Stimulated activated naive CD8-positive, alpha-beta T cell treated with anti-CD3 and anti-CD28 coated beads, Interleukin-15, amount 100 ng/mL, for 72 hours (primary cell): ENCODE measurements at places on chromosomes 3 and 15.

DNA sequence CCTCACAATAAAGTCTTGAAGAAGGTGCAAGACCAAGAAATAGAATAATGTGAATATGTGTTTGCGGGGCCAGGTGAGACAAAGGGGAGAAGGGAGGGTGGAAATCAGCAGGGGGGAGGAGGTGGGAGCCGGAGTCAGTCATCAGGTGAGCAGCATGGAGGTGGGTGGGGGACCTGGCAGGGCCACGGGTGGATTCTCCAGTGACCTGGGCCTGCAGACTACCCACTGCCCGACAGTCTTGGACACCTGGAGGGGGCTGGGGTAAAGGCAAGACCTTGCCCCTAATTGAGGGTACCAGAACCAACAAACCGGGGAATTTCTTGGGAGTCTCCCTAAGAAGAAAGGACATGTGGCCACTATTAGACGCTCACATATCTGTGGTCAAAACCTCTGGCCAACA, 95.8 kb downstream of the CHSY1 start:
- DNase-seq, result no peak

DNA sequence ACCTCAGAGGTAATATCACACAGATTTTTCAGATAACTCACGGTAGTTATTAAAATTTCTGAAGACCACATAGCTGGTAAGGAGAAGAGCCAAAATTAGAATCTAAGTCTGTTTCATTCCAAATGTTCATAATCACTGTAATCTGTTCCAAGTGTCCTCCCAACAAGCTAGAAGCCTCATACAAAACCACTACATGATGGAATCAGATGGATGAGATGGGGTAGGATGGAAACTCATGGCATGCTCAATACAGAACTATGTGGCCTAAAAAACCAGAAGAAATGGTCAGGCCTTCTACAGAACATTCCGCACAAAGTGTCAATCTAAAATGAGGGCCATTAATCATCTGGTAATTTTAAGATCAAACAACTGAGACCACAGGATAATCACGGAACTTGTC, 91.8 kb downstream of the THBS1 start:
- DNase-seq, result no peak

- no peak for DNase-seq
Observed at GRCh38 chr3:29412110-29412509, 131.2 kb downstream of the RBMS3 start.

DNA sequence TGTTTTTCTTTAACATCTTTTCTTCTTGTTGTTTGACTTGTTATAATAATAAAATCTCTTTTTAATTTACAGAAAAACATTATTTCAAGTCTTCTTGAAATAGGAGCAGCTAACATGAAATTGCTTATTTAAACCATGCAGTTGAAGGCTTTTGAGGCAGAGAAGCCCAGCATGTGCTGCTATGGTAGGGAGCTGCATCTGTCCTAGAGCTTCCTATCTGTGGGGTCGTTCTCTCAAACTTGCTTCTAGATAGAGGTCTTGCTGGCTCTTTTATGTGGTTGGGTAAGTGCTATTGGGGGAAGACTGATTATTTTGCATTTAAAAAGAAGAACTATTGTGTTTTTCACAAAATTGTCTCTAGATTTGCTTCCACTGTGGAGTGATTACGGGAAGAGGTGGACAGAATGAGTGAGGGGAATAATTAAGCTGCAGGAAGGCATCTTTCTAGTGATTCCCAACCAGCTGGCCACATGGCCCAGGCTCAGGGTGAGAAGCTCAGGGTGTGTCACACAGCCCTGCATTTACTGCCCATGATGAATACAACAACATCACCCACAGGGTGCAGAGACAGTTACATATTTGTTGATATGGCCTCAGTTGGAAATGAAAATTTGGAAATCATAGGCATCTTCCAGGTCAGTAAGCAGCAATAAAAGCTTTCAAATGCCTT, 98.7 kb downstream of the CHST2 start:
- DNase-seq, result no peak

DNA sequence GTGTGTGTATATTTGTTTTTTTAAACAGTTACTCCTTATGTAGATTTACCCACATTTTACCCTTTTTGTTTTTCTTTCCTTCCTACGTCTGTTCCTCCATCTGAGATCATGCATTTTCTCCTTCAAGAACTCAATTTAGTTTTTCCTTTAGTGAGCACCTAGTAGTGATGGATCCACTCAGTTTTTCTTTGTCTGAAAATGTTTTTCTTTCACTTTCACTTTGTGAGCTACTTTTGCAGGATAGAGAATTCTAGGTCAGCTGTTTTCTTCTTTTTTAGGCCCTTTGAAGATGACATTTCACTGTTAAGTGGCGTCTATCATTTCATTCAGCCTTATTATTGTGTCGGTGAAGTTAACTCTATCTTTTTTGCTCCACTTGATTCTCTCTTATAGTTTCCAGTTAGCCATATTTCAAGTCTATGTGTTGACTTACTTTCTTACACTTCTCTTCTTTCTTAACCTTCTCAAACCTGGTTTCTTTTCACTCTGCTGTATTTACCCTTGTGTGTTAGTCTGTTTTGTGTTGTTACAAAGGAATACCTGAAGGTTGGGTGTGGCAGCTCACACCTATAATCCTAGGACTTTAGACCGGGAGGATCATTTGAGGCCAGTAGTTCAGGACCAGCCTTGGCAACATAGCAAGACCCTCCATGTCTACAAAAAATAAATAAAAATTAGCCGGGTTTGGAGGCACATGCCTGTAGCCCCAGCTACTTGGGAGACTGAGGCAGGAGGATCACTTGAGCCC, 55.8 kb downstream of the PRKCI start:
- no peak for DNase-seq

DNA sequence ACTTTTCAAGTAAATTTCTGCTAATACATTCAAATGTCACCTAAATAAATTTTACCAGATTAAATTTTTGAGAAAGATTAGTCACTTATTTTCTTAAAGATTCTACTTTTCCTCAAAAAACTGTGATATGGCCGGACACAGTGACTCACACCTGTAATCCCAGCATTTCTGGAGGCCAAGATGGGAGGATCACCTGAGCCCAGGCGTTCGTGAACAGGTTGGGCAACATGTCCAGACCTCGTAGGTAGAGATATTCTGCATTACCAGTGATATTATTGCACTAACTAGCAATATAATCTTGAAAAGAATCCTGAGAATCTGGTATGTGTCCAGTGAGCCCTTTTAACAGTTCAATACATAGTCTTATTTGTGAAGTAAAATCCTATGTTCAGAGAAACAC, 61.7 kb downstream of the CBLB start:
- no peak for DNase-seq

GRCh38 chr3:172100482-172100881, 61.1 kb downstream of the FNDC3B start:
- DNase-seq, result no peak

- peak; percentile 81 for DNase-seq
Observed at GRCh38 chr3:105367406-105368213, 901 bp downstream of the ALCAM start.

DNA sequence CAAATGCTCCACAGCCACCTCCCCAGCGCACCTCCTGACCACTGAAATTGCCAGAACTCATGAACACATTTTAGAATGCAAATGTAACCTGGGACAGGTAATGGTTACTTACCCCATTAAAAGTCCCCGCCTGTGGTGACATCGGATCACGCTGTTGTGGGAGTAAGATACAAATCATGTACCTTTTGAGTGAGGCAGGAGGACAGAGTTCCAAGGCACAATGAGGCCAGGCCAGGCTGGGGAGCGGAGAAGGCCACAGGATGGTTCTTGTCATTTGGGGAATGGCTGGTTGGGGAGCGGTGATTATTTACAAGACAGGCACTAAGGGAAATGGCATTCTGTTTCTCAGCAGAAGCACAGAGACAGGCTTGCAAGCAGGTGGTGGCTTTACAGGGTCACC, 490.0 kb downstream of the EDEM1 start:
- no peak for DNase-seq

GRCh38 chr15:90184786-90185704, 16.1 kb upstream of the SEMA4B start:
- peak; percentile 39 for DNase-seq

- no peak for DNase-seq
Observed at GRCh38 chr15:63261311-63261710, 16.1 kb upstream of the APH1B start.

DNA sequence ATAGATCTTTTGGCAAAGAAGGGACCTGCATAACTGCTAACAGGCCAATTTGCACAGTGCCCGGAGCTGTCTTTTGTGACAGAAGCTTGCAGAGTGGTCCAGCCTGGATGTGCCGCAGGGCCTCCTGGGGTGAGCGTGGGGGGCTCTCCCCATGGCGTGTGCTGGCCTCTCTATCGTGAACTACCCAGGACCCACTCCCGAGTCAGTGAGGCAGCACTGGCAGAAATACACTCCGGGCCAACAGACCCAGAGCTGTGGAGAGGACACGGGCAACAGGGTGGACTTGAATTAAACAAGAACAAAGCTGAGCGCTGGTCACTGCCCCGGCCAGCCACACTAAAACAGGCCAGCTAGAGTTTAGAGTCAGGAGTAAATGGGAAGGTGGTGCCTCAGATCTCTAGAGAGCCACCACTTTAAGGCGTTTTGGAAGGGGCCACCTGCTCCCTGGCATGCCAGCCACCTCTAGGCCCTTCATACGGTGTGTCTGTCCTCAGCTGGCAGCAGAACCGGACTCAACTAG, 152.1 kb downstream of the KLF13 start:
- no peak for DNase-seq

DNA sequence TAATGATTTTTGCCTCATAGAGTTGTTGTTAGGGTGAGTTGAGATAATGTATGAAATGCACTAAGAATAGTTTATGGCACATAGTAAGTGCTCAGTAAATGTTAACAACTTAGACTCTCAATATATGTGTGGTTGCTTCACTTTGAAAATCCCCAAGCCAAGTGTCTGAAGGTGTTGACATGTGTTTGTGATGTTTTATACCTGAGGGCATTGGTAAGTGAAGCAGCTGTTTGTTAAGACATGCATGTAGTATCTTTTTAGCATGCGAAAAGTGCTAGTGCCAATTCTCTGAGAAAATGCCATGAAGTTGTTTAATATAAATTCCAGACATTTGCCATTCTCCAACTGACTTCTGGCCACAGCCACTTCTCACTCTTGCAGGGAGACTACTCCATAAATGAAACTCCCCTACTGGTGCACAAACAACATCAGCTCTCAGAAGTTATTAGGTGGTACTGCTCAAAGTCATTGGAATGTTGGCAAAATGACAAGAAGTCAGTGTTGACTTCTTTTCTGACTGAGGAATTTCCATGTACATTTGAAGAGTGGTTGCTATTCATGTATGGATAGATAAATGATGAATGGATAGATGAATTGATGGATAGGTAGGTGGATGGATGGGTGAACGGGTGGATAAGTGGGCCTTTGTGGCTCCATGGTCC, 103.6 kb upstream of the NUDT16 start:
- DNase-seq, result no peak

DNA sequence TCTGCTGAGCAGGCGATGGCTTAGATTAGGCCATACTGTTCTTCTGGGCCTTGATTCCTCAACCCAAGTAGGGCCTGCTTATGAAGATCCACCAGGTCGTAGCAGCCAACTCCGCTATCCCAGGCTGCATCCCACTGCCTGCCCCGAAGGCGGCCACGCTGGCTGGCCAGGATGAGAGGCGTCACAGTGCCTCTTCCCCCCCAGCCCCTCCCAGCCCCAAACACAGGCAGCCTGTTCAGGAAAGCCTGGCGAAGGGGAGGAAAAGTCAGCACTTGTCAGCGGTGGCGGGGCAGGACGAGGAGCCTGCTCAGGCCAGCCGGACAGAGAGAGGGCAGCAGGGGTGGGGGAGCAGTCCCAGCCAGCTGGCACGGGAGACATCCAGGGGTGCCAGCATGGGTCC, 11.2 kb downstream of the PTH1R start:
- DNase-seq, result no peak

- no peak for DNase-seq
Observed at GRCh38 chr3:3170998-3171397, 8.5 kb downstream of the CRBN start.

GRCh38 chr3:9800529-9800928, 7.6 kb downstream of the ARPC4 start:
- DNase-seq, result no peak

- DNase-seq, result no peak
Observed at GRCh38 chr3:9151240-9151639, 98.2 kb downstream of the SRGAP3 start.

DNA sequence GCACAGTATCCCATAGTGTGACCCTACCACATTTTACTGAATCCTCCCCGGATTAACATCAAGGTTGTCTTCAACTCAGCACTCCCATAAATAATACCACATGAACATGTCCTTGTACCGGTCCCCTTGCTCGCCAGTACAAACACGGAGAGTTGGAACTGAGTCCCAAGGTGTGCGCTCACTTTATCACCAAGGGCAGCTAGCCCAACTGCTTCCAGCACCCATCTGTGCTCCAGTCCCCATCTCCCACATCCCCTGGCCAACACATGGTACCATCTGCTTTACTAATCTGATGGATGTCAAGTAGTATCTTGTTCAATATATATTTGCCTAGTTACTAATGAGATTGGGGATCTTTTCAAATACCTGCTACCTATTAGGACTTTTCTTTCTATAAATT, 64.7 kb downstream of the ISG20 start:
- no peak for DNase-seq

DNA sequence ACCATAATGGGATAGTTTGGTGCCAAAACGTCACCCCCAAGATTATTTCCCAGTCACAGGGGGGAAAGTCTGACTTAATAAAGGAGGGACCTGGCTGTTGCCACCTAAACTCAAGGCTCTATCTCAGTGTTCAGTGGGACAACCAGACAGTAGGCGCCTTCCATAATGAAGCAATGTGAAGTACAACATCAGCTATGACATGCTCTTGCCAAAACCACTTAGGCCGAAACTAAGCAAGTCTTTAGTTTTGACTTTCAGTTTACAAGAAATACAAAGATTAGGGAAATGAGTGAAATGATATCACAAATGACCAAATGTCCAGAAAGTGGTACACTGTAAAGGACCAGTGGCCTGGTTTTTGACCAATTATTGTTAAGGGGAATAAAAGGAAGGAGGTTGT, 32.9 kb downstream of the SOX14 start:
- DNase-seq, result no peak

GRCh38 chr3:42612928-42613327, 12.4 kb downstream of the NKTR start:
- DNase-seq, result no peak

GRCh38 chr15:26433818-26434217, 339.0 kb downstream of the GABRB3 start:
- DNase-seq, result no peak

- DNase-seq, result no peak
Observed at GRCh38 chr3:187639927-187640568, 30.1 kb downstream of the SST start.

- no peak for DNase-seq
Observed at GRCh38 chr15:80636675-80637074, 58.4 kb upstream of the ABHD17C start.

- DNase-seq, result no peak
Observed at GRCh38 chr15:40452296-40453090, 11.7 kb downstream of the BAHD1 start.

DNA sequence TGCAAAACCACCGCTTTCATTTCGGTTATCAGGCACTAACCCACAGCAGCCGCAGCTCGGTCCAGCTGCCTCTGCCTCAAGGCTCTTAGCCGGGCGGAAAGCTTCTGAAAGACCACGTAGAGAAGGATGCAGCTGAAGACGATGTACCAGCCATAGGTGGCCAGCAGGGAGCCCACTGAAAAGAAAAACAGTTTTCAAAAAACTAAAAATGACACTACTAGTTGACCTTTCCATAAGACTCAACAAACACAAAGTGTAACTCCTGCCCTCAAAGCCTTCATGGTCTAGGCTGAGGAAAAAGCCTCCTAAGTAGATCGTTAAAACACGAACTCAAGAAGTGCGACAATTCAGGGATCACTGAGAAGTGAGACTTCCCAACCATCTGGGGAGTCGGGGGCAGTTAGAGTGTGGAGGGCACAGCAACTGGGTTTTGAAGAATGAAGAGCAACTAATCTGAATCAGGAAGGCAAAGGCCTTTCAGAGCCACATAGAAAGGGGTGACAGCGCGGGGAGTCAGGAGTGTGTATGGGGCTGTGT, 716 bp downstream of the SELENOS start:
- peak; percentile 19 for DNase-seq
